ENCODE measurements at places on chromosomes 1 and 21.

DNA sequence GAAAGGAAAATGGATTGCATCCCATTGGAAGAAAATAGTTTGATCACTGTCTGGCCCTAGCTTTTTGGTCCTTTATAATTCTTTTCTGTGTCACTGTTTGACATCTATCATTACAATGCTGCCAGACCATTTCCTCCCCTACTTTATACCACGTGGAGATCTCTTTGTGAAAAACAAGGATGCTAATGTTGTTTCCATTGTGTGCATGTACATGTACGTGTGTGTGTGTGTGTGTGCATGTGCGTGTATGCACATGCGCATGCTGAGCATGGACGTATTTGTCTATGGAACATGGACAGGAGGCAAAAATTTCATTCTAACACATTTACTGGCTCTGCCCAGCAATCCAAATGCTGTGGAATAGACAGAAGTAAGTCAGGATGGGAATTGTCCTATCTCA lies 153.1 kb upstream of the PLXNA2 start:
- no peak for DNase-seq

- DNase-seq = no peak
These were observed 28.4 kb downstream of the WNT3A start for GRCh38 chr1:228034954-228035837.

- DNase-seq = no peak
These were observed 12.3 kb upstream of the PHC2 start for GRCh38 chr1:33443080-33443704.

DNA sequence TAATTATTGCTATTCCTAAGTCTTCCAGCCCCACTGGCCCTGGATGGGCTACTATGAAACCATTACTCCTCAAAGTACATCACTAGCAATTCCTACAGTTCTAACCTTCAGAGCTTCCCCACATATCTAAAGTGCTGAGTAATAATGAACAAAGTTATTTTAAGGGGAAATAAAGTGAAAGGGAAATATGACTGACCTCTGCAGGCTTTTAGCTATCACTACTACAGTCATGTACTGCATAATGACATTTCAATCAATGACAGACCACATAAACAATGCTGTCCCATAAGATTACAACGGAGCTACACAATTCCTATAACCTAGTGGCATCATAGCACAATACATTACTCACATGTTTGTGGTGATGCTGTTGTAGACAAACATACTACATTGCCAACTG lies 32.5 kb upstream of the ASPM start:
- DNase-seq = no peak

DNA sequence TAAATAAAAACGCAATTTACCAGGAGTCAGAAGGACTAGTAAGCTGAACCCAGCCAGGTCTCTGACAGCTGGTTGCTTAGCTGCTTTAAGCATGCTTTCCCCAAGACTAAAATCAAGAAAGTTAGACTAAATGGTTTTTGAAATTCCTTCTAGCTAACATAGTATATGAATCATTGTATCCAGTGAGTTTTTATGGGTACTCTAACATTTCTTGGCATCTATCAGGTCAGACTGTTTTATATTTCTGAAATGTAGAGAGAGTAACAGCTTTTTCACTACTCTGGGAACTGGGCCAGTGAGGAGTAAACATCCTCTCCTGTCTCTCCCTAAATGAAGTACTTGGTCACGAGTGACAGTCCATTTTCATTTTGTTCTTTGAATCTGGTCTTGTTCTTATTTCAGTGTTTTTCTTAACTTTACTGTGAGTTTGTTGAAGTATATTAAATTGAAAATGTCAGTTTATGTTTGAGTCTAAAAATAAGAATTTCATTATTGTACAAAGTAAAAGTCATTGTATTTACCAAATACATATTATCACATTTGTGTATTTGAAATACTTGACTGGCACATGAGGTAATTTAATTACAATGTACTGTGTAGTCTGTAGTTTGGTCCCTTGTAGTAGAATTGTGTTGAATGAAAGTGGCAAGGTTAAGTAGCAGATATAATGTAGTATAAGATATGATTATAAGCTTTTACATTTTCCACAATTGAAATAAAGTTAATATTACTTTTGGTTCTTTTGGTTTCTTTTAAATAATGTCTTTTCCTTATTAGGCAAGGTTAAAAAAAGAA lies 47.6 kb downstream of the PKN2 start:
- DNase-seq = no peak

GRCh38 chr1:234916840-234917239 lies 211.8 kb downstream of the TOMM20 start:
- DNase-seq = no peak

All from T-helper 9 cell (primary cell).